Activated CD4-positive, alpha-beta T cell treated with anti-CD3 and anti-CD28 coated beads, Interleukin-2, amount 50 U/mL, for 4 hours (primary cell): ENCODE measurements at places on chromosomes 11 and 22.

GRCh38 chr11:72777755-72778278 is 16.0 kb downstream of the STARD10 start:
- DNase-seq, result no peak

DNA sequence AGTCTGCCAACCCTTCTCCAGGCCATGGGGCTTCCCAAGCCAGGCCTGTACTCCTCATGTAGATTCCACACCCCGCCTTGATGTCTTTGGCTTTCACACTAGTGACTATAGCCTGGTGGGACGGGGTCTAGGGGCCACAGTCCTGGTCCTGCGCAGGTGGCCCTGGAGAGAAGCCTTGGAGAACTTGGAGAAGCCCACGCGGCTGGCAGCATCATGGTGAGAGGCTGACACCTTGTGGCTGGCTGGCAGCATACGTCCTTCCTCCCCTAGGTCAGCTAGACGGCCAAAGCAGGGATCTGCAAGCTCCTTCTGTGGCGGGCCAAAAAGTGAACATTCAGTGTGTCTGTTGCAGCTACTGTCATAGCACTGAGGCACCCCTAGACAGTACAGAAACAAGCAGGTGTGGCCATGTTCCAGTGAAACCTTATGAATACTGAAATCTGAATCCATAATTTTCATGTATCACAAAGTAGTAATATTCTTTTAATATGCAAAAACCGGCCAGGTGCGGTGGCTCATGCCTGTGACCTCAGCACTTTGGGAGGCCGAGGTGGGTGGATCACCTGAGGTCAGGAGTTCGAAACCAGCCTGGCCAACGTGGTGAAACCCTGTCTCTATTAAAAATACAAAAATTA is 42.0 kb downstream of the FAM83F start:
- DNase-seq, result peak; percentile 38

DNA sequence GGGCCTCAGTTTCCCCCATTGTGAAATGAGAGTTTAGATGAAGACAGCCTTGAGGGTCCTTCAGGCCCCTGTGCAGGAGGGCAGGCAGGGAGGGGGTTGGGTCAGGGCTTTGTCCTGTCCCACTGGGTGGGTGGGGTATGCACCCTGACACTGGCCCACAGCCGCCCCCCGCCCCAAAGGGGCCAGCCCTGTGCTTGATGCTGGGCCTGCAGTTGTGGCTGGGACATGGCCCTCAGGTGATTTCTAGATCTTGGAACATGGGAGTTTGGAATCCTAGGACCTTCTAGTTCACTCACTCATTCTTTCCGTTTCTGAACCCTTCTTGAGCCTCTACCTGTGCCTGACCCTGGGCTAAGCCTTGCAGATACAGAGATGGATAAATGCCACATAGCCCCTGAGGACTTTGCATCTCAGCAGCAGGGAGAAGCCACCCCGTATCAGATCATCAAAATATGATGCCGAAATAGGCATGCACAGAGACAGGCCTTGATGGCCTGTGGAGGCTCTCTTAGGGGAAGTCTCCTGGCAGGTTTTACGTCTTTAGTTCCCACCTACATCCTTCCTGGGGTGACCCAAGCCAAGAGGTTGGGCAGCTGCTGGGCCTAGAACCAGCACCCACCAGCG is 76.0 kb downstream of the FBLN1 start:
- DNase-seq, result no peak

DNA sequence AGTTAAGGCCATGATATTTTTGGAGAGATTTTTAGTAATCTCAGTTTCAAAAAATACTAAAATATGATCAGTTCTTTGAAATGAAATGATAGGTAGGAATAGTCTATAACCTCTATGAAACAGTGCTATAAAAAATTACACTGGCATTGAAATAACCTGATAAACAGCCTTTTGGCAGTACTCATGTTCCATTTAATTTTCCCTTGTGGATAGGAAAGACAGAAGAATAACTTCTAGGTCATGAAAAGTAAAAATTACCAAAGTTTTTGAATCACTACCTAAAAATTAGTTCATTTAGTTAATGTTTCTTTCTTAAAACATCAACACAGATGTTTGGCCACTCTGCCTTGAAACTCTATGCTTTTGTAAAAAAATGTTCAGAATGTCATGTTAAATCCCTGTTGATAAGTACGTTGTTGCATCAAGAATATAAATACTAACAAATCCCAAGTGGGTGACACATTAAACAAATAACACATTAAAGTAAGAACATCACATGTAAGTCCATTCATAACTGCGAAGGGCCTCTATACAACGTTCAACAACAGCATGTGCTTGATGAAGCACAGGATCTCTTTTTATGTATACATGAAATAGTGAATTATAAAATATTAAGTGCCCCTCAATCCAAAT is 290.2 kb downstream of the SWAP70 start:
- DNase-seq, result no peak

- DNase-seq, result no peak
These were observed 1.6 kb downstream of the KIAA0930 start for GRCh38 chr22:45238957-45239680.

- no peak for DNase-seq
These were observed 36.5 kb downstream of the MACROD1 start for GRCh38 chr11:64129403-64129802.

GRCh38 chr11:64967375-64967774 is 4.5 kb downstream of the MAJIN start:
- DNase-seq, result no peak

- peak; percentile 36 for DNase-seq
These were observed 107.2 kb downstream of the MAML2 start for GRCh38 chr11:96235751-96236150.

DNA sequence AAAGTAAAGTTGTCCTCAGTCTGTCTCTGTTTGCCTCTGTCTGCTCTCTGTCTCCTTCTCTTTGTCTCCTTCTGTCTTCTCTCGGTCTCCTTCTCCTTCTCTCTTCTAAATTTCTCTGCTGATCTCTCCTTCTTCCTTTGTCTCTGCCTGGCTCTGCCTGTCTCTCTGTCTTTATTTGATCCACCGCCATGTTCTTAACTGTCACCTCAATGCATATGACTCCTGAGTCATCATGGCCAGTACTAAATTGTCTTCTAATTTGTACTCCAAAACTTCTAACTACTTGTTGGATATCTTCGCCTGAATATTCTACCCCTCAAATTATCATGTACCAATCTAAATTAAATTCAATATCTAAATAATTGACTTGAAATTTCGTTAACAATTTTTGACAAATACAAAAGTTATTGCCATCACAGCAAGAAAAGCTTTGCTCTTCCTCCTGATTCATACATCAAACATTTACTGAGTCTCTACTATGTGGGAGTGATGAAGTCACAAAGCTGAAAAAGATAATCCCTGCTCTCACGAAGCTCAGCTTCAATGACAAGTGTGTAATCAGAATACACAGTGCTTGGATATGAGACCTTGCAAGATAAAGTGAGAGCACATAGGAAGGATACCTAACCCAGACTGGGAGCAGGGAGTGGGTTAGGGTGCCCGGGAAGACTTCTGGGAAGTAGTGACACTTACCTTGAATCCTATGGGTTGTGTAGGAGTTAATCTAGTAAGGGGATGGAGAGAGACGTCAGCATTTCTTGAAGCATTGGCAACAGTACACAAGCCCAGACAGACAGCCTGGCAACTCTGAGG is 193.0 kb downstream of the MAML2 start:
- no peak for DNase-seq

- no peak for DNase-seq
These were observed 25.3 kb downstream of the ARVCF start for GRCh38 chr22:19991395-19991644.

DNA sequence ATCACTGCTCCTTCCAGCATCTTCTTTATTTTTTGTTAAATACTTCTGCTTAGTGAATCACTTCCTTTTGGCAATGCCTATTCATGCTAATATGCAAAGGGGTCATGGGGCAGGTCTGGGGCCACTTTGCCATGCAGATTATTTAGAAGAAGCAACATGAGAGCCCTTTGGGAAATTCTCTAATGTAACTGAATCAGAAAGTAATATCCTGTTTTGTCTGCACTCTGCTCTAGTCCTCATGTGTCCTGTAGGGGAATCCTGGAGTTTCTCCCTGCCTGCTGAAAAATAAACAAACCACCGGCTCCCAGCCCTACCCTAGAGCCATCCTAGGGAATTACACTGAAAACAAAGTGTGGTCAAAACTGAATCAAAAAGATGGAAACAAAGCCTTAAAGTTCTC is 176.5 kb upstream of the POU2AF2 start:
- no peak for DNase-seq

DNA sequence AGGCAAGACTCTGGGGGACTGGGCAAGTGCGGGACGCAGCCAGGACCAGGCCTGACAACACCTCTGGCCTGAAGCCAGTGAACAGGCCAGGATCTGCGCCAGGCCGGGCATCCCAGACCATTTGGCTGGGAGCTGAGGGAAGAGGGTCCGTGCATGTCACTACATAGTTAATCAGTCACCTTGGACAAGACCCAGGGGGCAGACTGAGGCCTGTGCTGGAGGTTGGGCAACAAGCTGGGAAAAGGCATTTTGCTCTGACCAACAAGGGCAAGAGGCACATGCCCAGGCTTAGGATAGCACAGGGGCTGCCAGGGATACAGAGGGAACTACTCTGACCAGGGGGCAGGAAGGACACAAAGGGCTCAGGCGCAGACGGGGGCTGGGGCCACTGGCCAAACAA is 7.0 kb upstream of the CHADL start:
- DNase-seq, result no peak

DNA sequence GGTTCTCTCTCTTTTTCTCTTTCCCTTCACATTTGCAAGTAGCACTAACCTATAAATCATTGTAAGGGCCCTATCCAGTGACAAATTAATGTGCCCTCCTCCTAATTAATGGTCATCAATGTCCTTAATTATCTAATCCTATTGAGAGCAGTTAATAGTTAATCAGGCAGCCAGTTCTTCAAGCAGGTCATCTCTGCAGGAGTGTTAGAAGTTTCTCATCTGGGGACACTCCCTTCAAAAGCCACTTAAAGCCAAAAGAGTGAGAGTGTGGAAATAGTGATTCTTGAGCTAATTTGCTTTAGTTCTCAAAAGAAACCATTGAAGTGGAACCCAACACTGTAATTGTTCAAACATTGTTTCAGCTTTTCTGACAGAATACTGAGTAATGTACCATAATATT is 141.6 kb downstream of the ELP4 start:
- DNase-seq, result no peak

DNA sequence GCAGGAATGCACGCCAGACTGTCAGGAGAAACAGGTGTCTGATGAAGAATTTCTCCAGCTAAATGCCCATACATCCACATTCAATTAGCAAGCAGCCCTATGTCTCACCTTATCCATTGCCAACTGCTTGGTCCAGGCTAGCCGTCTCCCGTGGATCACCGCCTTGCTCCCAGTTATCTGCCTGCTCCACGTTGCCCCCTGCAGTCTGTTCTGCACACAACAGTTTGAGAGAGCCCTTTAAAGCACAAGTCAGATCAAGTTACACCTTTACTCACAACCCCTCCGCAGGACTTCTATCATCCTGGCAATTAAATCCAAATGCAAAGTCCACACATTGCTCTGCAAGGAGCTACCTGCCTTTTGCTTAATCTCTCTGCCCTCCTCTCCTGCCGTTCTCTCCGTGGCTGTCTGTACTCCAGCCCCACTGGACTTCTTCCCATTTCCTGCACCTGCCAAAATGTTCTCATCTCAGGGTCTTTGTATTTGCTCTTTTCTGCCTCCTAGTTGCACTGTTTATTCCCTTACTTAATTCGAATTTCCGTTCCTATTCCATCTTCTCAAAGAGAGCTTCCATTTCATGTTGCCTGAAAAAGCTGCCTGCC is 185.3 kb upstream of the LARGE1 start:
- DNase-seq, result no peak

DNA sequence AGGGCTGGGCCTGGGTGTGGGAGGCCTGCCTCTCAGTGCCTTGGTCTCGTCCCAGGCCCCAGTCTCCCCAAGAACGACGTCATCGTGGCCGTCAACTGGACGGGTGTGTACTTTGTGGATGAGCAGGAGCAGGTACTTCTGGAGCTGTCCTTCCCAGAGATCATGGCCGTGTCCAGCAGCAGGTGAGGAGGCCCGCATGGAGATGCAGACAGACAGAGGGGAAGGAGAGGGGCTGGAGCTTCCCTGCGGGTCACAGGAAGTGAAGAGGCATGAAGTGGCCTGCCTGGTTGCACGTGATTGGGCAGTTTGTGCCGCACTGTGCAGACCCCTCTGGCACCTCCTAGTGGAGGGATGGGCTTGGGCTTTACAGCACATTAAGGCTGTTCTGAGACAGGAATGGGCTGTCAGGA is 70.4 kb downstream of the MYO7A start:
- DNase-seq, result no peak

GRCh38 chr22:30277547-30278344 is 11.1 kb upstream of the OSM start:
- no peak for DNase-seq

GRCh38 chr11:79686703-79687419 is 246.0 kb upstream of the TENM4 start:
- no peak for DNase-seq

DNA sequence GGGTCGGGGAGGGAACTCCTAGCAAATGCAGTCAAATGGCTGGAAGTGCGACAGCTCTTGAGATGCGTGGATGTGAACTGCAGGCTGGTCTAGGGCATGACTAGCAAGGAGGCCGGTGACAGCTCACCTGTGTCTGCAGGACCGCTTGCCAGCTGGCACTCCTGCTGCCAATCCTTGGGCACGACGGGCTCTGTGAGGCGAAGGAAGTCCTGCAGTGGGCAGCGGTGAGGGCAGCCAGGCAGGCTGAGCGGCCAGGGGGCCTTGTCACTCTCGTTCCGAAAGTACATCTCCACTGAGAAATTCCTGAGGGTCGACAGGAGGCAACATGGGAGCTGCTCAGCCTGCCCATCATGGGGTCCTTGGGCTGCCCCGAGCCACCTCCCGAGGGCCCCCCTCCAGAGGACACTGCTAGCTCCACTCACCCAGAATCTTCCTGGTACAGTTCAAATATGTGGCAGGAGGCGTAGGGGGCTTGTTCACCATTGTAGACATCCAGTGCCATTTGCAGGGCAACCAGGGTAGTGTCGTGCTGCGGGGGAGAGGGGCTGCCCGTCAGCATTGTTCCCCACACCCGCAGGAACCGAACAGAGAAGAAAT is 5.9 kb downstream of the ACP2 start:
- no peak for DNase-seq

GRCh38 chr11:121884626-121885025 is 231.4 kb downstream of the BLID start:
- DNase-seq, result no peak

DNA sequence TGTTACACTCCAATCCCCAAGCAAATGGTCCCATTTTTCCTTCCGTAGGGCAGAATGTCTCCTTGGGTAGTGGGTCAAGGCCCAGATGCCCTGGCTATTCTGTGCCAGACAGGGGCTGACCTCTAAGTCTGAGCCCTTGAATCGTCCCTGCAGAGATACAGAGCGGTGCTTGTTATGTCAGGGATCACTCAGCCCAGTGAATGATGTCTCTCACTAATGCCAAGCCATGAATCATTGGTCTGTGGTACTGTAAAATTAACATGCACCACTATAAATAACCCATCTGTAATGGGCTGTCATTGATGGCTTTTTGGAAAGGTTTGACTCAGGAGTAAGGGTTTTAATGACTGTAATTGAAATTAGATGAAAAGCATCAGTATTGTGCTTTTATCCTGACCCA is 35.3 kb upstream of the KIRREL3 start:
- no peak for DNase-seq

GRCh38 chr11:57566905-57567514 is 462 bp downstream of the UBE2L6 start:
- DNase-seq, result peak; percentile 31
